Naive thymus-derived CD4-positive, alpha-beta T cell (primary cell): ENCODE measurements at places on chromosomes 6 and 20. TPM values are rescaled to one million over a fixed set of nuclear protein-coding genes. Genes with fewer than 3 reads are reported as not detected.

DNA sequence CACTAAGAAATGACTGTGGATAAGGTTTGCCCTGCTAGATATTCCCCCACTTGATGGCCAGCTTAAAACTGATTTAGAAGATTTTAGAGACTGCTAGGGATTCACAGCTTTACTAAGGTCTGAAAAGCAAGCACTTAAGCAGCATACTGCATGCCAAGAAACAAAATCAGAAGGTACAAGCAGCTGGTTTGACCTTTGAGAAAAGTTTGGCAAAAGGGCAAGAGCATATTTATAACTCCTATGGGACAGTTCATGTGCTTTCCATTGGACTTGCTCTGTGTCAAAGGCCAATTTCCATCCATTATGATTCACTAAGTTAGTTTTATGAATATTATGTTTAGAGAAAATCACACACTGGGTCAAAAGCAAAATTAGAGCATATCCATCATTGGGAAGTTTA is 402.8 kb downstream of the PKHD1 start:
- DNase-seq: no peak
- H3K4me3 ChIP-seq: no peak overlapping the region
- H3K36me3 ChIP-seq: no peaks in the 10 kb centered on the region
- H3K27ac ChIP-seq: no peak overlapping the region
- H3K4me1 ChIP-seq: no peaks in the 10 kb centered on the region

The KHDC1L gene
- total RNA-seq: not detected

GRCh38 chr6:137709424-137710236 is 157.4 kb upstream of the TNFAIP3 start:
- peak overlapping the region; percentile 79 for H3K27ac ChIP-seq
- H3K4me1 ChIP-seq: peaks cover 38% of the 10 kb centered on the region
- no peak overlapping the region for H3K4me3 ChIP-seq
- no peaks in the 10 kb centered on the region for H3K36me3 ChIP-seq
- H3K27me3 ChIP-seq: no peaks in the 10 kb centered on the region
- no peak for DNase-seq

DNA sequence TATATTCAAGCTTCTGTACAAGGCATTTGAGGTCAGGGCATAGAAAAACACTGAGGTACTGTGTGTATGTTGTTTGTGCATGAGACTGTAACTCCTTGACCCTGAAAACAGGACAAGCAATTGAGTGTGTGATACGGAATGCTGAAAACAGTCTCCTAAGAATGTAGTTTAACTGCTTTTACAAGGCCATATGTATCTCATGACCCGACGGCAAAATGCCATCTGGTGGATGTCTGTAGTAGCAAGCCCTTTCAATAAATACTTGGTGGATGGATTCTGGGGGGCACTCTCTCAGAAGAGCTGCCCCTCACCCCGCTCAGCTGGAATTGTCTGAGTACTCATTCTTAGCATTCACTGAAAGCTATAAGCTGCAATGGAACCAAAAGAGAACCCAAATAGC is 69.3 kb upstream of the EYS start:
- H3K27ac ChIP-seq: no peak overlapping the region
- H3K4me3 ChIP-seq: no peak overlapping the region
- no peaks in the 10 kb centered on the region for H3K36me3 ChIP-seq

DNA sequence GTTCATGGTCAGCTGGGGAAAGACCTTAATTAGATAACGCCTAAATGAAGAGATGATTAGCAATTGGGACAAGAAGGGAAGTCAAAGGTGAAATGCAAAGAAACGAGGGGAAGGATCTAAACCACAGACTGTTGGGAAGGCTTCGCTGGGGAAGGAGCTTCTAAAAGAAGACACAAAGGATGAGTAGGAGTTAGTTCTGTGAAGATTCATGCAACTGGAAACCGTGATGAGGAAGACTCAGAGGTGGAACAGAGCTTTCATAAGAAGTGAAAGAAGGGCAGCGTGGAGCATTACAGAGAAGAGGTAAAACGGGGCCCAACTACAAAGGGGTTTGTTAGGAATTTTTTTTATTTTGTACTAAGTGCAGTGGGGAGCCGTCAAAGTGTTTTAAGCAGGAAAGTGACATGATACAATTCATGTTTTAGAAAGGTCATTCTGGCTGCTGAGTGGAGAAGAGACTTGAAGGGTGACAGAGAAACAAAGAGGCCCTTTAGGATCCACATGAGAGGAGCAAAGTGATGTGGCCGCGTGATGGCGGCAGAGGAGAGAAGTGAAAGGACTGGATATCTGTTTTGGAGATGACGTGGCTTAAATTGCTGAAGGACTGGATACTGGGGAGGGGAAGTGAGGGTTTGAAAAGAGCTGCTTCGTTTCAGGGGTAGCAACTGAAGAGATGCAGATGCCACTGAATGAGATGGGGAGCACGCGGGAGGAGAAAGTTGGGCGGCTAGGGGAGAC is 33.6 kb downstream of the TTI1 start:
- no peaks in the 10 kb centered on the region for H3K4me1 ChIP-seq
- no peaks in the 10 kb centered on the region for H3K27me3 ChIP-seq
- no peak overlapping the region for H3K4me3 ChIP-seq
- H3K36me3 ChIP-seq: peaks cover 6% of the 10 kb centered on the region
- no peak for DNase-seq

GRCh38 chr20:16488086-16488485 is 85.2 kb downstream of the KIF16B start:
- no peak overlapping the region for H3K27ac ChIP-seq
- H3K36me3 ChIP-seq: peaks cover 3% of the 10 kb centered on the region
- no peak overlapping the region for H3K4me3 ChIP-seq
- no peaks in the 10 kb centered on the region for H3K27me3 ChIP-seq

The PRPH2 gene
- total RNA-seq: not detected

The HS3ST5 gene
- not detected for total RNA-seq

The BHLHE23 gene
- total RNA-seq: not detected

- H3K4me3 ChIP-seq: no peak overlapping the region
- H3K27ac ChIP-seq: no peak overlapping the region
Observed at GRCh38 chr6:99933129-99933528, 60.9 kb downstream of the MCHR2 start.

GRCh38 chr6:144782634-144783033 is 497.5 kb downstream of the UTRN start:
- no peak overlapping the region for H3K4me3 ChIP-seq
- H3K27ac ChIP-seq: no peak overlapping the region
- no peak for DNase-seq
- no peaks in the 10 kb centered on the region for H3K4me1 ChIP-seq
- H3K36me3 ChIP-seq: peaks cover 9% of the 10 kb centered on the region
- no peaks in the 10 kb centered on the region for H3K27me3 ChIP-seq

- no peaks in the 10 kb centered on the region for H3K36me3 ChIP-seq
- no peak for DNase-seq
- H3K4me1 ChIP-seq: no peaks in the 10 kb centered on the region
- no peak overlapping the region for H3K4me3 ChIP-seq
- H3K27ac ChIP-seq: no peak overlapping the region
- no peaks in the 10 kb centered on the region for H3K27me3 ChIP-seq
Observed at GRCh38 chr20:44001667-44002596, 87.3 kb downstream of the TOX2 start.

- no peak overlapping the region for H3K4me3 ChIP-seq
- no peak for DNase-seq
- no peaks in the 10 kb centered on the region for H3K27me3 ChIP-seq
- H3K4me1 ChIP-seq: no peaks in the 10 kb centered on the region
- no peaks in the 10 kb centered on the region for H3K36me3 ChIP-seq
Observed at GRCh38 chr20:55761100-55761499, 244.2 kb downstream of the CBLN4 start.

The BCAS1 gene
- not detected for total RNA-seq

- no peak for DNase-seq
- no peaks in the 10 kb centered on the region for H3K4me1 ChIP-seq
- no peak overlapping the region for H3K4me3 ChIP-seq
Observed at GRCh38 chr6:121932076-121932991, 467.1 kb upstream of the HSF2 start.

- no peak overlapping the region for H3K27ac ChIP-seq
- no peaks in the 10 kb centered on the region for H3K27me3 ChIP-seq
- no peak for DNase-seq
Observed at GRCh38 chr6:7914991-7915789, 4.6 kb upstream of the TXNDC5 start.

- H3K4me1 ChIP-seq: no peaks in the 10 kb centered on the region
- no peaks in the 10 kb centered on the region for H3K36me3 ChIP-seq
- no peak for DNase-seq
- no peaks in the 10 kb centered on the region for H3K27me3 ChIP-seq
- no peak overlapping the region for H3K27ac ChIP-seq
Observed at GRCh38 chr6:21384216-21384615, 209.3 kb upstream of the SOX4 start.
